ENCODE measurements at places on chromosomes 6 and 20.

GRCh38 chr6:1002989-1003388, 308.9 kb upstream of the FOXQ1 start:
- no peak for DNase-seq

GRCh38 chr6:165777680-165778079, 114.6 kb upstream of the PDE10A start:
- DNase-seq = no peak

DNA sequence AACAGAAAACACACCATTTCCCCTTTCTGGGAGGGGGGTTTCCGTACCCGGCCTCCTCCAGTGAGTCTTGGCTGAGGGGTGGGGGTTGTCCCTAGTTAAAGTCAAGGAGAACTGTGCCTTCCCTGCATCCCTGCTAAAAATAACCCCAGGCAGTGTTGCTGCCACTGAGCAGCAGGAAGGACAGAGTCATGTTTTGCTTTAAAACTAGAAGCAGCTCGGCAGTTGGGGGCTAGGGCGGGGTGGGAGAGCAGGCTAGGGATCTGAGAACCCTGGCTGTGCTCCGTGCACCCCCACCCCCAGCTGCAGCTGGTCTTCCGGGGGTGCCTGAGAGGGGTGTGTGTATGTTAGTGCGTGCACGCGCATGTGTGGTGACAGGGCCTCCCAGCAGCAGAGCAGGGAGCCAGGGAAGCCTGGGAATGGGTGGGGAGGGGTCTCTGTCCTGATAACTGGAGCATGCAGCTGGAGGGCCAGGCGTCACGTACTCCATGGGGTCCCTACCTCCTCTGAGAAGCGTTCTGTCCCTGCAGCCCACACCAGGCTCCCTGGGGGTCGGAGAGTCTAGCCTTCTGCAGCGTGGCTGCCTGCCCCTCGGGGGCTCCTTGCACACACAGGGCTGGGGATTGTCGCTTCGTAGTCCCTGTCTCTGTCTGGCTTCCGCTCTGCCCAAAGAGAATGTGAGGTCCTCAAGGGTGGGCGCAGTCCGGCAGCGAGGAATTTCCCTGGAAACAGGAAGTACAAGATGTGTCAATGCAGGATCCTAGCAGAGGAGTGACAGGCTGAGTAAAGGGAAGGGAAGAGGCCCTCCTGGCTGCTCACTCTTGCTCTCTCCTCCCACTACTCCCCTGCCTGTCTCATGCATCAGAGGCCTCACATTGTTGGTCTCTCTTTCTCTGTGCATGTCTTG, 16.8 kb upstream of the ARMC12 start:
- DNase-seq = no peak

DNA sequence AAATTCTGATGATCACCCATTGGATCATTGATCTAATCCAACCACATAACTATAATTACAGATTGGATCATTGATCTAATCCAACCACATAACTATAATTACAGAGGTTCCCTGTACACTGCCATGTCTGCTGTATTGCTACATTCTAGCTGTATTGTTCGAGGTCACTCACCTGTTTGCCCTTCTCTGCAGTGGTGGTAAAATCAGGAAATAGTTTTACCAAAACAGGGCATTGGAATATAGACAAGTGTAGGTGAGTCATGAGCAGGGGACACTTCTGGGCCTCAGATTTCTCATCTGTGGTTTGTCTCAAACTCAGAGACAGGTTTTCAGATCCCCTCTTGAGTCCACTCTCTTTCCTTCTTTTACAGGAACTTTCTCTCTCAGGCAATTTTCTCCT, 9.0 kb upstream of the AFDN start:
- peak; percentile 31 for DNase-seq

GRCh38 chr6:111338843-111339242, 144.2 kb downstream of the REV3L start:
- DNase-seq = no peak

GRCh38 chr20:1657556-1658334, at the start of gene SIRPG:
Gene SIRPG, minus strand, starts transcription at chr20:1657779. Its CDS starts 65 bp downstream, at chr20:1657714.
- no peak for DNase-seq

- DNase-seq = no peak
Measured at GRCh38 chr6:36581716-36582115, 12.4 kb upstream of the SRSF3 start.

- peak; percentile 63 for DNase-seq
Measured at GRCh38 chr6:157184202-157185015, 138.9 kb downstream of the TMEM242 start.

GRCh38 chr6:42766163-42766670, 15.6 kb upstream of the BICRAL start:
- no peak for DNase-seq

GRCh38 chr6:55812509-55812908, 62.9 kb downstream of the BMP5 start:
- no peak for DNase-seq

DNA sequence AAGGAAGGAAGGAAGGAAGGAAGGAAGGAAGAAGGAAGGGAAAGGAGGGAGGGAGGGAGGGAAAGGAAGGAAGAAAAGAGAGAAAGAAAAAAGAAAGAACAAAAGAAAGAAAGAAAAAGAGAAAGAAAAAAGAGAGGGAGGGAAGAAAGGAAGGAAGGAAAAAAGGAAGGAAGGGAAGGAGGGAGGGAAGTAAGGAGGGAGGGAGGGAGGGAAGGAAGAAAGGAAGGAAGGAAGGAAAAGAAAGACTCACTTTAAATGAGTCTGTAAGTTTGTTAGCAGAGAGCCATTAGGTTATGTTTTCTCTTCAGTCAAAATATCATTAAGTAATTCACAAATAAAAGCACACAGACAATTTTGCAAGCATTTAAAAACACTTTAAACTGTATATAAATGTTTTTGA, 44.0 kb upstream of the SASH1 start:
- DNase-seq = no peak

GRCh38 chr6:158677906-158678578, 28.2 kb downstream of the SYTL3 start:
- DNase-seq = no peak

GRCh38 chr6:145841668-145842067, 27.1 kb upstream of the FBXO30 start:
- no peak for DNase-seq

- no peak for DNase-seq
Measured at GRCh38 chr6:158219228-158219627, 51.1 kb downstream of the GTF2H5 start.

- DNase-seq = no peak
Measured at GRCh38 chr6:20716865-20717264, 182.6 kb downstream of the CDKAL1 start.

DNA sequence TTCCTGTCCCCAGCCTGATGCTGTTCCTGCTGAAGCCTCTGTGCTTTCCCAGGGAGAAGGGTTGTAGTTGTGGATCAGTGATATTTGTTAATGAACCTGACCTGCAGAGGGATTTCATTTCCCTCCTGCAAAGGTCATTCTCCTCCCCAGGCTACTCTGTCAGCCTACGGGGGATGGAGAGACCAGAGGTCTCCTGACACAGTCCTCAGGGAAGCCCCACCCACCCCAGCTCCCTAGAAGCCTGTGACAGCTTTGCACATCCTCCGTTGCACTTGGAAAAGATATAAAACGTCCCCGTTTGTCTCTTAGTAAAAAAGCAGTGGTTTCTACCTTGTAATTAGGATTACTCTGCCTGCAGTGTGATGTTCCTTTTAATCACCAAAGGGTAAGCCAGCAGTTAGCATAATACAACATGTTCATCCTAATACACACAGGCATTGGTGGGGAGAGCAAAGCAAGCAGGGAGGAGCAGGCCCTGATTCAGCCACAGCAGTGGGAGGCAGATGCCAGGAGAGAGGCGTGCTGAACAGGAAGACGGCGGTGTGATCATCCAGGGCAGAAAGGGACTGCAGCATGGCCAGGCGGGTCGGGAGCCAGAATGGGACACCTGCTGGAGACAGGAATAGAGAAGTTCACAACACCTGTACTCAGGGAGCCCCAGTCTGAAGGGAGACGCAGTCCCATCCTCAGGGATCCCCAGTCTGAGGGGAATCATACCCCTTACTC, 293.5 kb downstream of the LRFN2 start:
- no peak for DNase-seq

DNA sequence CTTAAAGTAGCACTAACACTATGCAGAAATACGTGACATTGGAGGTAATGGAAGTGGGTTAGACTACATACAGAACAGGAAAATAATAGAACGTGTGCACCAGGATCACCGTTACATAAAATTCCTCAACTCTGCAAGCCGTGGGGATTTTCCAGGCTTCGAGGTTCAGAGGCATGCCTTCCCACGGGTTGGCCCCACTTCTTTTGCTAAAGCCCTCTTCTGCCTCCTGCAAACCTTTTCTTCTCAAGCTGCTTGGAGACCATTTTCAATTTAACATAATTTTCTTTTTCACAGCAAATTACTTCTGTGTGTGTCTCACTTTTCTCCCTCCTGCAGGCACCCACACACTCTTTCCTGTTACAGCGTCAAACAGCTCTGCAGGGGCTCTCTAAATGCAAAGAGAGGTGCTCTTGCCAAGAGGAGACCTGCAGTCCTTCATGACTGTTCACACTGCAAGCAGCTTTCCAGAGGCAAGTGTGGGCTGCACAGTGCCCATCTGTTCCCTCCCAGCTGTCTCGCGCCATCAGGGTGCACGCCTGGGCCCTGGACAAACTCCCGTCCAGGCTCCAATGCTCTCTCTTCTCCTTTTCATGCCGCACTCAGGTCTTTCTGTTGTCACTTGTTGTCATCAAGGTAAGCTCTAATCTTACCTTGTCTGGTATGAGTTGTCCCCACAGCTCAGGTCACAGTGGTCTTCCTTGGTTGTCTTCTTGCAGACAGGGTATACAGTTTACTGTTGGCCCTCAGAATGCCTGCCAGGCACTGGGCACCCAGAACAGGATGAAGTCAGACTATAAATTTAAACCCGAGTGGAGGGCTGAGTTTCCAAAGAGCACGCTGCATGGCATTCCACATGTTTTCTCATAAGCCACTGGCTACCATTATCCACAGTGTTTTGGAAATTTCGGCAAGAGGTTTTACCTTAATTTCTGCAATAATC, 164.8 kb upstream of the GGTLC1 start:
- DNase-seq = no peak

DNA sequence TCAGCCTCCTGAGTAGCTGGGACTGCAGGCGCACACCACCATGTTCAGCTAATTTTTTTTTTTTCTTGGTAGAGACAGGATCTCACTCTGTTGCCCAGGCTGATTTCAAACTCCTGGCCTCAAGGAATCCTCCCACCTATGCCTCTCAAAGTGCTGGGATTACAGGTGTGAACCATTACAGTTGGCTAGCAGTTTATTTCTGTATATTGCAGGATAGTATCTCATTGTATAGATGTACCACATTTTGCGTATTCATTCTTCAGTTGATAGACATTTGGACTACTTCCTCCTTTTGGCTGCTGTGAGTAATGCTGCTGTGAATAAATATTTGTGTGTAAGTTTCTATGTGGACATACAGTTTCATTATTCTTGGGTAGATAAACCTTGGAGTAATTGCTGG, 32.9 kb downstream of the ASXL1 start:
- no peak for DNase-seq

DNA sequence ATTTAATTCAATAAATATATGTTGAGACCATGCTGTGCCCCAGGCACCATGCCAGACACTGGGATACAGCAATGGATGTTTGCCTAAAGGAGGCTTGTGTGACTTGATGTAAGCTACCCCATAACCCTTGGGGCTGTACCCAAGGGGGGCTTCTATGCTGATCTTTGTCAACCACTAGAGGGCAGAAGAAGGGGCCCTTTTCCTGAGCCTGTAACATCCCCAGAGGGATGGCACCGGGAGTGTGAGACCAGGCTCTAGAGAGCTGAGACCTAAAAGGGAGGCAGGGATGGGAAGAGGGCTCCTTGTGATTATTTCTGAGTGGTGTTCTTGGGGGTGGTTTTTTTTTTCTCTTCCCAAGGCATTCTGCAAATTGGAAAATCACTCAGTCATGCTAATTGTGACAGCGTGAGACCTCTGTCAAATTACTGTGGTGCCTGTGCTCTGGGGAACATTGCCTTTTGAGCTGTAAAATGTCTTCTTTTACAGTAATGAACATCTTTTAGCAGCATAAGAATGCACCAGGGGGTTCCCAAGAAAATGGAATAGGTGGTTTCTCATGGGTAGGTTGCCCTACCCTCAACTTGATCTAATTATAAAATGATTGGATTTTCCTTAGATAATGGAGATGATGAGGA, 138.7 kb upstream of the SLC24A3 start:
- no peak for DNase-seq

DNA sequence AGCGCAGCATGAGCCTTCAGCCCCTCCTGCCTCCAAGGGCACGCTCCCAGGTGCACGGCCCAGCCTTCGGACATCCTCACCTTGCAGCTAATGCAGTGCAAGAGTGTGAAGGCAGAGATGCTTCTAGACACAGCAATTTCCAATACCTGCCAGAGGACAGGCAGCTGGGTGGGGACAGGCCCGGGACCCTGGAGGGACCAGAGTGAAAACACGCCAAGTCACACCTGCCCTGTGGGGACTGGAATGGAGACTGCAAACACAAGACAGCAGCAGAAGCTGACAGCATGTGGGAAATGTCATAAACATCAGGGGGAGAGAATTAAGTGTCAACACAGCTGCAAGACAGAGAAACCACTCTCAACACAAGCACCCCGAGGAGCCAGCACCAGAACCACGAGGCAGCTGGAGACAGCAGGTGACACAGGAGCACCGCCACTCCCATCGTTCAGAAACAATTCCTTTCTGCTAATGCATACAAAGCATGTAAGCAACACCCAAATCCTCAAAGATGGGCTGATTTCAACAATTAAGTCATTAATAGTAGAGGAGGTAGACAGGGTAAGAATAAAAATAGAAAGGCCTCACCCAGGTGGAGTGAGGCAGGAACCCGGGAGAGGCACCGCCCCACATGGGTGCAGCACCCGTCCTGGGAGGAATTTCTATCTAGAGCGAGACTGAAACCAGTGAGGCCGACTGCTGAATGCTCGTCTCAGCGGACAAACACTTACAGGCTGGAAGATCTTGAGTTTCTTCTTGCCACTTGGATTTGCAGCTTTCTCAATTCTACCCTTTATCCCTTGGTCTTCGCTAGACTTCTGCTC, 17.1 kb downstream of the DIDO1 start:
- peak; percentile 24 for DNase-seq

- no peak for DNase-seq
Measured at GRCh38 chr20:32007787-32008616, 2.2 kb upstream of the CCM2L start.

All from NCI-H2029 treated with DMSO at 0.1 percent for 48 hours (cell line).